ENCODE measurements at places on chromosomes 7 and 10.
A peak's percentile ranks its signal among the peaks of the same experiment; 100 is the strongest.

- DNase-seq: no peak
Measured at GRCh38 chr10:103627111-103627892, 133.8 kb downstream of the NEURL1 start.

DNA sequence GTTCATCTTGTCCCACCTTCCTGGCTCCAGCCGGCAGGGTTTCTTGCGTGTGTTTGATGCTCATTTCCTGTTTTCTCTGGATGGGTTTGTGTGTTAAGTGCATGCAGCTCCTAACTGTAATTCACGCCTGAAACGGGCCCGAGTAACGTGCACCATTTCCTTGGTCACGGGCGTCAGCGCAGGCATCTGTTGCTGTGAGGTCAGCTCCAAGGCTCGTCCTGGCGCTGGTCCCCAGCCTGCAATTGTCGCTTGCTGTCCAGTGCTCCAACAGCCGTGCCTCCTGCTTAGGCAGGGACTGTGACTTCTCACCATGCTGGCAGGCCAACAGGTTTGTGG, 201.1 kb downstream of the GLRX3 start:
- no peak for DNase-seq

DNA sequence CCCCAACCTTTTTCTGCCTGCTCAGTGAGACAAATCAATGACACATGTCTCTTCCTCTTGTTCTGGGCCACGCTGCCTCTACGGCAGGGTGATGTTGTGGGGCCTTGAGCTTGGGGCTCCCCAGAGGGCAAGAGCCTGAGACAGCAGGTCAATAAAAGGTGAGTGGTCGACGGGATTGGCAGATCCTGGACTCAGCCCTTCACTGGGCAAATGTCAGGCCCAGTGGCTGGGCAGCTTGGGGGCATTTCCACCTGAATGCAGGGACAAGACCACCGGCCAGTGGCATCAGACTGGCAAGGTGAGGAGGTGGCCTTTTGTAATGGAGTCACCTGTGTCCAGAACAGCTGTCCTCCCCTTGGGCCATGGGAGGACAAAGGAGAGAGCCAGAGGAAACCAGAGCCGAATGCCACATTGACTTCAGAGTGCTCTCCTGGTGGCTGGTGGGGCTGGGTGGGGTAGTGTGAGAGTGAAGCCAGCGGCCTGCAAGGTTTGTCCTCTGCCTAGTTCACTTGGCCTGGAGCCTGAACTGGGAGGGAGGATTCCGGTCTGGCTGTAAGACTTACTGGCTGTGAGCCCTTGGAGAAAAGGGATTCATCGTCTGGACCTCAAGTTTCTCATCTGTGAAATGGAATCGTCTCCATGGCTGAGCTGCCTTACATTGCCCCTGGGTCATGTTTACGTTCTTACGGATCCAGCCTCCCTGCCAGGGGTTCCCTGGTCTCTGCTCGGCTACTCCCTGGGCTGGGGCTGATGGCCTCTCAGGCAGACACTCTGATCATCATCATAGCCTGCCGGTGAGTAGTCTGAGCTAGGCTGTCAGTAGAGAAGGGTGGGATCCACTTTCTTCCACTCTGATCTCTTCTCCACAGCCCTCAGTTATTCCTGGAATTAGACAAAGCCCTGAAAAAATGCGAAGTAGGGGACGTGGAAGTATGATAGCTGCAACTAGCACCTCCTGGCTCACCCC, 25.4 kb upstream of the CRHR2 start:
- DNase-seq: no peak

GRCh38 chr10:69057261-69057950, 30.5 kb upstream of the SRGN start:
- DNase-seq: no peak

- no peak for DNase-seq
Measured at GRCh38 chr7:78178319-78178718, 379.7 kb downstream of the PHTF2 start.

- DNase-seq: no peak
Measured at GRCh38 chr10:103808780-103809179, 46.6 kb downstream of the SH3PXD2A start.

DNA sequence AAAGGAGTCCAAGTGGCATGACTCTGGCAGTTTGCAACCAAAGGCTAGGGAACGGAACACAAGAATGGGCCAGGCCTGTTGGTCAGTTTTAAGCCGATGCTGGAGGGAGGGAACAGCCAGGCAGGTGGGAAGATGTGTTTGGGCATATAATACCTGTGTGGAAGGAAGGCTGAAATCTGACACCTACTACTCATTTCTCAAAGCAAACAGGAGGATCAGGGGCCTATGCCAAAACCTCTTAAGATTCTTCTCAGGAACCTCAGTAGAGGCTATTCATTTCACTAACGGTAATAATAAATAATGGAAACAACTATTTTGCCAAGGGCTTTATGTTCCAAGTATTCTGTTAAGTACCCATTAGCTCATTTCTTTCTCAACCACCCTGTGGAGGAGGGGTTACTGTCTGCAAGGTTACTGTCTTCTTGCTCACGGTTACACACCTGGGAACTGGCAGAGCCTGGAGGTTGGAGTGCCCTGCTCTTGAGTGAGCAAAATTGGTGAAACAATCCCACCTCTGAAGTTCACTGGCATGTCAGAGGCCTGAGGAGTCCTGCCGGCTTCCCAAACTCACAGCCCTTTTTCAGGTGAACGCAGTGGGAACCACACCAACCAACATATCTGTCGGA, 35.5 kb downstream of the GOT1 start:
- no peak for DNase-seq

DNA sequence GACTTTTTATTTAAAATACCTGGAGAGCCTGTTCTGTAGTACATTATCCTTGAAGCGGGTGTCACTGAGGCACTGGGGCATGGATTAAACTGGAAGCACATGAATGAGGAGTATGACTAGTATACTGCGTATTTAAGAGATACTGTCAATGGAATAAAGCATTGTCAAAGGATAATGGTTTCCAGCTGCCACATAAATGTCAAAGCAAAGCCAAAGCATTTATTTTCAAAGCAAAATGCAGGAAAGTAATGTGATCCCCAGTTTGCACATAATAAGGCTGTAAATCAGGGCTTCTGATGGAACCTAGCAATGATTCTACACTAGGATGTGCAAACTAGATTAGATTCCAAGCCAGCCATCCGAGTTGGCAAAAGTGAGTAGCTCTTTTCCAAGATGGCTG, 240.1 kb downstream of the POU6F2 start:
- peak; percentile 67 for DNase-seq

- no peak for DNase-seq
Measured at GRCh38 chr10:11869219-11869618, 46.1 kb downstream of the PROSER2 start.

- no peak for DNase-seq
Measured at GRCh38 chr7:1749864-1750466, 79.9 kb downstream of the ELFN1 start.

DNA sequence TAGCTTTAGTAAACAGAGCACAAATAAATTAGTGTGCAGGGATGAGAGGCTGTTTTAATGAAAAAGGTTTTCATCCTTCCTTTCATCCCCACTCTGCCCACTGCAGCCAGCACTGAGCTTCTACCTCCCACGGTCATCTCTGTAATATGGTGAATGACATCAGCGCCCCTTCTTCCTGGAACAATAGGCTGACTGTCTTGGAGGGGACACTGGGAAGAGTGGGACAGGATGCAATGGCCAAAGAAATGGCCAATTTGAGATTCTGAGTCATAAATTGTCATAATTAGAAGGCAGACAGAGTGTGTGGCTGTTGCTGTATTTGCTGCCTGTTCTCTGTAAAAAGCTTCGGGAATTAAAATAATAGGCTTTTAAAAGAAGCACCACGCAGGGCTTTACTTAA, 126.7 kb upstream of the CALN1 start:
- no peak for DNase-seq

- DNase-seq: peak; percentile 44
Measured at GRCh38 chr7:46054272-46054671, 133.2 kb upstream of the IGFBP3 start.

GRCh38 chr7:20191391-20191869, 25.8 kb downstream of the MACC1 start:
- DNase-seq: peak; percentile 53

Data from kidney (tissue), 22 donors.